ENCODE measurements at places on chromosomes 11 and 22.

DNA sequence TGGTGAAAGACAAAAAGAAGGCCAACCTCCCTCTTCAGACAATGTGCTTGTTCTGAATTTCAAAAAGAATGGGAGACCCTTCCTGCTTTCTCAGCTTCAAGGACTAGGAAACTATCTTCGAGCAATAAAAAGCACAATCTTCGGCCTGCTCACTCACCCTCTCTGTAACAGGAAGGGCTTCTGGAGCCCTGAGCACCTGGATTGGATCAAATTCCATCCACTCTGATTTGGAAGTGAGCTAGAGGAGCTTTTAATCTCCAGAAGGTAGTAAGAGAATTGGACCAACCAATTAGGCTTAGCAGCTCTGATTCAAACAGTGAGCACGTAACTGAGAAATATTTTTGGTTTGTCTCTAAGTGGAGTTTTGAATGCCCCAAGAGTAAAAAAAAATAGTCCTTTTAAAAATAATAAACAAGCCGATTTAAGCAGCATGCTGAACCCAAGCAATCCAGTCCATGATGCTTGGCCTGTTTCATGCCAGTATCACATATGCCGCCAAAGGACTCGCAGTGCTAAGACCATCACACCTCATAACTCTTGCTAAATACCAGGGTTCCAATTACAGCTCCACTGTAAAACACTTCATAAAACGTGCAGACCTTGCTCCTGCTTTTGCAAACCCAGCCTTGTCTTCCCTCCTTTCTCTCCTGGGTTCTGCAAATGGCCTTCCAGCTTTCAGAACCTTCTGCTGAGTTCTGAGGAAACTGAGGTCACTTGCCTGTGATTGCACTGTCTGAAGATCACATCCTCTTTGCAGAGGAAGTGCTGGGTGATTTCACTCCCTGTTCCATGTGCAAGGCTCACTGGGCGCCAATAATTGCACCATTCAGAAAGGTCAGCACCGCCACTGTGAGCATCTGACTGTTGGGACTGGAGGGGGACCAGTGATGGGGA, 74.4 kb downstream of the SLC1A2 start:
- DNase-seq, result no peak

- DNase-seq, result peak; percentile 60
Observed at GRCh38 chr11:125433454-125434121, 62.5 kb downstream of the FEZ1 start.

GRCh38 chr11:2777386-2777785, 77.6 kb upstream of the KCNQ1OT1 start:
- no peak for DNase-seq

DNA sequence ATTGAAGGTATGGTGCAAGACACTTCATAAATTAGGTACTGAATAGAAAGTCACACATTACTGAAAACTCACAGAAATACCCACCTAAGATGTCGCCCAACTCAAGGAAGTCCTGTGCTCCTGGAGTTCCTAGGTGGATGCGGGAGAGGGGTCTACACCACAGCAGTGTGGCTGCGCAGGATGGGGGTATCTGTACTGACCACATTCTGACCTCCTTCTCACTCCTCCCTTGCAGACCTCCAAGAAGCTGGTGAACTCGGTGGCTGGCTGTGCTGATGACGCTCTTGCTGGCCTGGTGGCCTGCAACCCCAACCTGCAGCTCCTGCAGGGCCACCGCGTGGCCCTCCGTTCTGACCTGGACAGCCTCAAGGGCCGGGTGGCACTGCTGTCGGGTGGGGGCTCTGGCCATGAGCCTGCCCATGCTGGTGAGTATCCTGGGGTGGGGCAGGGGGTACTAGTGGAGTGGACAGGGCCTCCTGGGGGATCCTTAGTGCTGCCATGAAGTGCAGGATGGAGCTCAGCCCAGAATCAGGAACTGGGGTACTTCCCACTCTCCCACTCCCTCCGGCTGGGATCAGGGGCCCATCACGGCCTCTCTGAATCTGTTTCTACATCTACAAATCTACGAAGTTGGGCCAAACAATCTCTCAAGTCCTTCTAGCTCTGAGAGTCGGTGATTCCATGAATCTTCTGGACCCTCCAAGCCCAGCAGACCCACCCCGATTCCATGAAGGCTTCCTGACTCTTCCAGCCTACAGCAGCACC, 4.9 kb downstream of the TKFC start:
- DNase-seq, result no peak

GRCh38 chr11:31651208-31651607, 141.6 kb downstream of the ELP4 start:
- DNase-seq, result no peak

- no peak for DNase-seq
Observed at GRCh38 chr11:110878513-110878912, 166.3 kb upstream of the ARHGAP20 start.

GRCh38 chr11:73347067-73347466, 29.1 kb upstream of the RELT start:
- DNase-seq, result no peak

DNA sequence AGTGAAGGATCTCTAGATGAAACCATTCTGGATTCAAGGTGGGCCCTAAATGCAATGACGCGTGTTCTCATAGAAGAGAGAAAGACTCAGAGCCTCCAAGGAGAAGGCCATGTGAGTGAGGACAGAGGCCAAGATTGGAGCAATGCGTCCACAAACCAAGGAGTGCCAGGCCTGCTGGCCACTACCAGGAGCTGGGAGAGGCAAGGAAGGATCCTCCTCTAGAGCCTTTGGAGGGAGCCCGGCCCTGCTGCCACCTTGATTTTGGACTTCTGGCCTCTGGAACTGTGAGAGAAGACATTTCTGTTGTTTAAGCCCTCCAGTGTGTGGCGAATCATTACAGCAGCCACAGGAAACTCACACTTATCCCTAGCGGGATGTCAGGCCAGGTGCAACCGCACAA, 52.7 kb upstream of the SHANK2 start:
- DNase-seq, result no peak

DNA sequence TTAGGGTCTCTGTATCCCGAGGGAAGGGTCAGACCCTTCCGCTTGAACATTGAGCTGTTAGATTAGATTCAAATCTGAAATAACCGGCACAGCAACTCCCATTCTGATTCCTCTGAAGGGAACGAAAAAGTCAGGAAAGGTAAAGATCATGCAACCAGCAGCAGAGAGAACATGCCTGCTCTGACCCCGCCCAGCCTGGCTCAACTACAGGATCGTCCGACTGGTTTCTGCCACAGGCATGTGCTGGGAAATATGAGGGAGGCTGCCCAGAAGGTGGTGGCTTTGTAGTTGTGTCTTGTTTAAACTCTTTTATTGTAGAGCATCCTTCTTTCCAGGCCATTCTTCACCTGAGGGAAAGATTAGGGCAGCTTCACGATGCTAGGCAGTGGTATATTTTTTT, 5.0 kb upstream of the MTNR1B start:
- no peak for DNase-seq

DNA sequence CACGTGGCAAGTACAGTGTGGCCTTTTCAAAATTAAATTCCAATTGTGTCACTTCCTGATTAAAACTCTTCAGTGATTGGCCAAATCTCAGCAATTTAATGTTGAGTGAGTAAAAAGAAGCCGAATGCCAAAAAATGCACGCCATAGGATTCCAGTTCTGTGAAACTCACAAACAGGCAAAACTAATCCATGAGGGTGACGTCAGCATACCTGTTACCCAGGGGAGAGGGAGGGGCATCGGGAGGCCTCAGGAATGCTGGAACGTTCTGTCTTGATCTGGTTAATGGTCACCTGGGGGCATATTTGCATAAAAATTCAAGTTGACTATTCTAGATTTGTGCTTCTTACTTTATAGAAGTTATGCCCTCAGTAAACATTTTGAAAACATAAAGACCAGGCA, 39.9 kb upstream of the RAB1B start:
- DNase-seq, result no peak

GRCh38 chr11:79294845-79295731, 145.7 kb downstream of the TENM4 start:
- no peak for DNase-seq

- no peak for DNase-seq
Observed at GRCh38 chr11:115185507-115185906, 318.7 kb downstream of the CADM1 start.

GRCh38 chr11:114115451-114115928, 56.0 kb downstream of the ZBTB16 start:
- peak; percentile 33 for DNase-seq

DNA sequence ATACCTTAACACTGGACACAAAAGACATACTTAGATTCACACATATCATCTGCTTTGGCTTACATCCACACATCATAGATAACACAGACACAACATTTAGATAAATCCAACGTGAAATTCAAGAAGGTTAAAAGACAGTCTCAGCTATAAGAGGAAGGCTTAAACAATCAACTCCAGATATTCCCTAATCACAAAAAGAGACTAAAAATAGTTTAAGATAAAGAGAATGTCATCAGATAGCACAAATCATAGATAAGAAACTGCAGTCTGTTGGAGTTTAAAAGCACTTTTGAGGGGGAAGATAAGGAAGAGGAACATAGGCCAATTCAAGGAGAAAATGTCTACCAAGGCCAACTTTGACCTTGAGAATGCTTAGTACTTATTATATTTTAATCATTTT, 504.8 kb downstream of the JRKL start:
- no peak for DNase-seq

DNA sequence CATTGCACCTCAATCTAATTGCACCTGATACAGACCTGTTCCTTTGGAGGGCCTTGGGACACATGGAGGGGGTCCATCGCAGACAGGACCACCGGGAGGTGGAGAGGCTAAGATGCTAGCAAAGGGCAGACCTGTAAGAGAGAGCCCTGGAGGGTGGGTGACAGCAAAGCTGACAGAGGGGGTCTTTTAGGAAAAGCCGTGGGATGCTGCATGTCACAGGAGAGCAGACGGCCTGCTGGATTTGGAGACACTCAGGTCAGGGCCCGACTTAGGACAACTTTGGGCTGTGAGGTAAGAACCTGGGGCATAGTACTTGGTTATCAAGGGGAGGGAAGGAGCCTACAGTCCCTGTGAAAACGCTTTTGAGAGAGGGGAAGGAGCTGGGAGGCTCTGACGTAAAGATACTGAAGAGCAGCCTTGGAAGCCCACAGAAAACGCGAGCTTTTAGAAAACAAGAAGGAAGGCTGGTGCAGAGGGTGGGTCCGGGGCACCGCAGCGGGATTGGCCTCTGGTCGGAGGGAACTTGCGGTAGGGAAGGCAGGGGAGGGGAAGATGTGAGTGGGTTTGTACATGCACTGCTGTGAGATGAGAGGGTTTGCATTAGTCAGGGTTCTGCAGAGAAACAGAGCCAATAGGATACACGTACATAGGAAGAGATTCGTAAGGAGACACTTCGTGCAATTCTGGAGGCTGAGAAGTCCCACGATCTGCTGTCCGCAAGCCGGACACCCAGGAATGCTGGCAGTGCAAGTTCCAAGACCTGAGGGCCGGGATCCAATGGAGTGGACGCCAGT, 868.5 kb downstream of the TBC1D22A start:
- no peak for DNase-seq

DNA sequence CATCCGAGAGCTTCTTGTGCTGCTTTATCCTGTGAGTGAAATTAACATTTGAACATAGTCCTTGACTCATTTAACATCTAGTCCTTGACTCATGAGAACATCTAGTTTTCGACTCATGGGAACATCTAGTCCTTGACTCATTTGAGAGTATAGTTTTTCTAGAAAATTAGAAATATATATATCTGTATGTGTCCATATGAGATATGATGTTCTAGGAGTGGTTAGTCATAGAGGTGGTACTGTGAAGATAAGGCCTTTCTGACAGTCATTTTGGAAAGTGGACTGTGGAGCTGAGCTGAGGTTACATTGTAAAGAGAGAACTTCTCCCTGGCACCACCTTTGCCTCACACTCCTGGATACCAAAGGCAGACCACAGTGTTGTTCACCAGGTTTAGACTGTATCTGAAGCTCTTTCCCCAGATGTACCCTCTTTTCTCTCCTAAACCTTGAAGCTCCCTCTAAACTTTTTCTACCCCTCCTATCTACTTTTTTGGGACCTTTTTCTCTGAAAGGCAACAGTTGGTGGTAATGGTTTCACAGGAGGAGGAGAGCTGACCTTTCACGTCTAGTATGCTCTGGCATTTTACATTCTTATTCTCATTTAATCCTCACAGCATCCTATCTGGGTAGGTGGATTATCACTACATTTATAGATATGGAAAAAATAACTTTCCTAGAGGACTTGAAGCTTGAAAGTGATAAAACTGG, 67.2 kb downstream of the PPP2R1B start:
- no peak for DNase-seq

- no peak for DNase-seq
Observed at GRCh38 chr22:41217553-41218157, 12.5 kb downstream of the L3MBTL2 start.

GRCh38 chr11:86220653-86221052, 23.9 kb upstream of the EED start:
- DNase-seq, result no peak

DNA sequence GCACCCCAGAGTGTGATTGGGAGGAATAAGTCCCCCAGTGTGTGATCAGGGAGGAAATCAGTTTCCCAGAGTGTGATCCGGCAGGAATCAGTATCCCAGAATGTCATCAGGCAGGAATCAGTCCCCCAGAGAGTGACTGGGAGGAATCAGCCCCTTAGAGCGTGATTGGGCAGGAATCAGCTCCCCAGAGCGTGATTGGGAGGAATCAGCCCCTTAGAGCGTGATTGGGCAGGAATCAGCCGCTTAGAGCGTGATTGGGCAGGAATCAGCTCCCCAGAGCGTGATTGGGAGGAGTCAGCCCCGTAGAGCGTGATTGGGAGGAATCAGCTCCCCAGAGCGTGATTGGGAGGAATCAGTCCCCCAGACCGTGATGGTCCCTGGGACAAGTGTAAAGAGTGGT, 81.1 kb upstream of the EIF3D start:
- DNase-seq, result no peak

GRCh38 chr11:100269516-100269915, 417.6 kb upstream of the ARHGAP42 start:
- no peak for DNase-seq

- no peak for DNase-seq
Observed at GRCh38 chr11:70109903-70110302, 31.8 kb downstream of the ANO1 start.

DNA sequence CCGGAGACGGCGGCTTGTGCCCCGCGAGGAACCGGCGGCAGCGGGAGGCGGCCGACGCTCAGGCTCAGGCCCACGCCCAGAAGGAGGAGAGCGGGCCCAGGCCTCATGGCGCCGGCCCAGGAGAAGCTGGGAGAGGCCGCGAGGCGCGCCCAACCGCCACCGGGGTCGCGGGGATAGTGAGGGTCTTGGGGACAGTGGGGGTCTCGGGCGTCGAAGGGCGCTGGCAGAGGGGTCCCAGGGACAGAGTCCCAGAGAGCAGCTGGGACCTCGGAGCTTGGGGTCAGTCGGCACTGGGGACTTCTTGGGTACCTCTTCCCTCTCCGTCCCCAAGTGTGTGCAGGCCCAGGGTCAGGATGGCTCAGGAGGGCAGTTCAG, at the start of gene PKDREJ:
Gene PKDREJ (minus strand): TSS at position 128 of the 375 bp plus-strand sequence. CDS start 21 bp downstream, at position 107.
- DNase-seq, result no peak

DNA sequence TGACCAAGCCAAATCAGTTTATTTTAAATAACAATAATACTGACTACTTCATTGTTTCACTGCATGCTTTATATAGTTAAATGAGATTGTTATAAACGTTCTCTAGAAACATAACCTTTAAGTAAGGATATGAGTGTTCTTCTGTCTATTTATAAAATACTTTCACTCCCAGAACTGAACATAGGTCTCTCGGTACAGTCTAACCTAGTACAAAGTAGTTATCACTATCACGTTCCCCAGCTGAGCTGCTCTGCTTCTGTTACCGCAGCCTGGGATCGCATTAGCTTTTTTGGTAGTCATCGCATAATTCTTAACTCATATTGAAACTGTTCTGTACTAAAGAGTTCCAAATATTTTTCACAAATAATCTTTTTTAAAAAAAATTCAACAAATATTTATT, 143.6 kb downstream of the WNT11 start:
- no peak for DNase-seq
